ENCODE measurements at places on chromosomes 3 and 15.

- DNase-seq: peak; percentile 5
Measured at GRCh38 chr3:172102123-172102882, 62.9 kb downstream of the FNDC3B start.

DNA sequence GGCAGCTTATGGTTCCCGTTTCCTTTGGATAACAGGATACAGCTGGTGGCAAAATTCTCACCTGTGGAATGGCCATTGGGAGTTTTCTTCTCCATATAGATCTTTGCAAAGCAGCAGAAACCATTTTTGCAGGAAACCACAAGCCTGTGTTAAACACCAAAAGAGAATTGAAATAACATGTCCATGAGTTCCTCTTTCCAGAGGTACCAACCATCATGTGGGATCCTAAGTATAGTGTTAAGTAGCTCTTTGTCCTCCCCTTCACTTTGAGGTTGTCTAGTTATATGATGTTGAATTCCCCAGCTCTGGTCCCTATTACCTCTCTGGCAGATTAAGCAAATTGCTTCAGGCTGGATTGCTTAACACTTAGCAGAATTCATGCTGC, 94.9 kb downstream of the AKAP13 start:
- no peak for DNase-seq

- no peak for DNase-seq
Measured at GRCh38 chr15:77004189-77004588, 9.3 kb downstream of the PSTPIP1 start.

DNA sequence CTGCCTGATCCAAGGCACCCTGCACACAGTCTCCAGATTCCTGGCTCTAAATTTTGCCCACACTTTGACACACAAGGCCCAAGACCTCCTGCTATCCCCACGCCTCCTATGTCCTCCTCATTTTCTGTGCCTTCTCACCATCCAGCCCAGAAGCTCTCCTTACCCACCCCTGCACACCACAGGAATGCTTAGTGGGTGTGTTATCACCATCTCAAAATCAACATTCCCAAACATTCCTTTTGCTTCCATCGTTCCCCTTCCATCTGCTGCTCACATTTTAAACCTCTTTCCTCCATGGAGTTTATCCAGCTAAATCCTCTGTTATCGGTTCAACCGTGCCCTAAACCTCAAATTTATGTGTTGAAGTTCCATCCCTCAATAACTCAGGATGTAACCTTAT, 43.9 kb downstream of the DGKG start:
- DNase-seq: no peak

DNA sequence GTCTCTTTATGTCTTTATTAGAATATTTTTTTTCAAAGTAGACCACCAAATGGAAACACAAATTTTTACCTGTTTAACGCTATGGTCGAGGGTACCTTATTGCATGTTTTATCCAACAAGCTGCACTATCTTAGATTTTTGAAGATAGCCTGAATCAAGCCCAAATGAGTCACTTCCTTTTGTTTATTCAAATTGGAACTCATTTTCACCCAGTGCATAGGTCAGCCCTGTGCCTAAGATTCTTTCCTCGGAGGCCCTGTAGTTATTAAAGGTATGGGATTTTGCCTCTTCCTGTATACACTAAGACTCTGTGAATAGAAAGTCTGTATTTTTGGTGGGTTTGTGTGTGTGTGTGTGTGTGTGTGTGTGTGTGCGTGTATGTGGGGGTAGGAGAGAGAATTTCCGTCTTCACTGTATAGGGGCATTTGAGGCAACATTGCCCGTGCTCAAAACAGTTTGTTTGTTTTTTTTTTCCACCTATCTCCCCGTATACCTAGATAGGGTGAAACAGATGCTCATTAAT, 358.0 kb upstream of the CADM2 start:
- no peak for DNase-seq

GRCh38 chr15:60568301-60568742, 89.4 kb upstream of the ICE2 start:
- DNase-seq: no peak

DNA sequence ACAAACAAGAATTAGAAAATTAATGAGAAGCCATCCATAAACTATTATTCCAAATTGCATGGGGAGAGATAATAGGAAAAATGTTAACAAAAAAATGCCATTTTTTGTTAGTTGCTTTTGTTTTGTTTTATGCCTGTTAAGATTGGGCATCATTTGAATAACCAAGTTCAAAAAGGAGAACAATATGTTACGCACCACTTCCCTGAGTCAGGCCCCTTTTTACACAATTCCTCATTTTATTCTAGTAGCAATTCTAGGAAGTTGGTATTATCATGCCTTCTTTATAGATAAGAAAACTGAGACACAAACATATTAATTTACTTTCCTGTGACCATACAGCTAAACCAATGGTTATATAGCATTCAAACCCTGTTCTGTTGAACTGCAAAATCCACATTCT, 736.9 kb upstream of the CCDC54 start:
- no peak for DNase-seq

DNA sequence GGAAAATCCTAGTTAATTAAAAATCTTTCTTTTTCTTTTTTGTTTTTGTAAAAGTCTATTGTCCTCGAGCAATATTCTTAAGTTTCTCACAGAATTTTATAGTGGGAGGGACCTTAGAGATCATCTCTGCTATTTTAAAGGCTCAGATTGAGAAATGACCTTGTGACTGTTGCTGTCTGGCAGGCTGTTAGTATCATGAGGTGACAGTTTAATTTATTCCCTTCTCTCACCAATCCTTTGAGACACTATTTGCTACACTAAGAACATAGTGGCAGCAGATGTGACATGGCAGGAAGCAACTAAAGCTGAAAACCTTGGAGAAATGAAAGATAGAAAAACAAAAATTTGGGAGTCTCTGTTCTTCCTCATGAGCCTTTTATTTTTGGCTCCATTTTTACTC, 24.9 kb downstream of the APPL1 start:
- DNase-seq: no peak

DNA sequence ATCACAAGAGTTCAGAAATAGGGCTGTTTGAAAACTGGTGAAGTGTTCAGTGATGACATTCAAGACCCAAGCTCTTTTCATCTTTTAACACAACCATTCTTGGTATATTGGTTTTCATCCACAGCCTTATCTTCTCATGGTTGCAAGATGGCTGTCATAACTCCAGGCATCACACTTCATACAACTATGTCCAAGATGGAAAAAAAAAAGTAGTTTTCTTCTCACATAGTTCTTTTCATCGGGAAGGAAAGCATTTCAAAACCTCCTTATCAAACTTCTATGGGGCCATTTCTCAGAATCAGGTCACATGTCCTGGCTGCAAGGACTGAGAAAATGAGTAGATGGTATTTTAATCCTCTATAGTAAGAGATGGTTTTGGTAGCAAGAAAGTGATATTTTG, 21.1 kb upstream of the MFSD1 start:
- DNase-seq: no peak

- DNase-seq: no peak
Measured at GRCh38 chr15:36499412-36500389, 79.7 kb upstream of the CDIN1 start.

DNA sequence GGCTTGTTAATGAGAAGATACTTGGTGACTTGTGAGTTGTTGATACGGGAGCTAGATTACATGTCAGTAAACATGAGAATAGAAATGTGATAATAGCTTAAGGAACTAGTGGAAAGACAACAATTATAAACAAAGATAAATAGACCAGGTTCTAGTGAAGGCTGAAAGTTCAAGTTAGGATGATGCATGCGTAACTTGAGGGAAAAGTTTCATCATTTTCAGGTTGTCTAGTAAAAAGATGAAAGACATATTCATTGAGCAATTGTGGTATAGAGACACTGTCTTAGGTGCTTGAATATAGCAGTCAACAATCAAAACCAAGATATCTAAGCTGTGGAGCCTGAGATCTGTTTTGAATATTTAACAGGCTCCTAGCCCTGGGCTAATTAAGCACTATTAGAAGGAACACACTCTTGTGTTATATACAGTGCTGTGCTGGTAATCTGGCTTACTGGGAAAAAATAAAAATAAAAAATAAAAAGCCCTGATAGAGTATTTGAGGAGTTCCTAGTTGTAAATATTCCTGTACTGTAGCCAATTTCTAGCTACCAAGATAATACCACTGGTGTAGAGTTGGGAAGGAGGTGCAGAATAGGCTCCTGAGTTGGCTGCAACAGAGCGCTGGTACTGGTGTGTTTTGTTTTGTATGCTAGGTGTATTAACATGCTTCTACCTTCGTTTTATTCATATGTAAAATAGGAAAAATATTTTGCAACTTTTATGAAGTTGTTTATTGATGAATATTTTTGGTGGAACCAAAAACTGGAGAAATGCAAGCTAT, 68.5 kb downstream of the NLGN1 start:
- DNase-seq: no peak

DNA sequence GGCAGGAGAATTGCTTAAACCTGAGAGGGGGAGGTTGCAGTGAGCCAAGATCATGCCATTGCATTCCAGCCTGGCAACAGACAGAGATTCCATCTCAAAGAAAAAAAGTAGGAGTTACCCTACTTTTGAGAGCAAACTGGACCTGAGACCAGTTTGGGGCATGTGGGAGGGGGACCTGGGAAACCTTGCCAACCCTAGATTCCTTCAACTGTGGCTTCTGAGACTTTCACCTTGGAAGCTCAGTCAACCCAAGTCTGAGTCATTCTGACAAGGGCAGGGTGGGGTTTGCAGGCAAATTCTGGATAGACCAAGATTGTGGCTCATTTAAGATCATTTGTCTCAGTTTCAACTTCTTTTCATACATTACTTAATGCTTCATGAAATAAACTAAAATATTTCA, 23.8 kb upstream of the SIAH2 start:
- no peak for DNase-seq

- no peak for DNase-seq
Measured at GRCh38 chr3:46406443-46406787, 451 bp downstream of the CCR5AS start.

DNA sequence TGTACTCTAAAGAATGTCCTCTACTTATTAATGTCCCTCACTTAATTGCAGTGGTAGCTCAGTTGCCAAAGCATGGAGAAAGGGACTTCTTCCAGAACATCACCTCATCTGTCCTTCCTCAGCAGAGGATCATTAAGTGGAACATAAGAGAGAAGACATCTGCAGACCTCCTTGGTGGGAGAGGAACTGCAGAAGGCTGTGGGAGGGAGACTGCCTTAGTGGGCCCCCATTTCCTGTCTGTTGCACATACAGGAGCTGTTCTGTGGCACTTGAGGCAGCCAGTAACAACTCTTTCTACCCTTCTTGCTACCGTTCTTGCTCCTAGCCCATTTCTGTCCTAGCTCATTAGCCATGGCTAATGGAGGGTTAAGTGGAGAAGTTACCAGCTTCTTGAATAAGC, 33.6 kb downstream of the HPS3 start:
- no peak for DNase-seq

DNA sequence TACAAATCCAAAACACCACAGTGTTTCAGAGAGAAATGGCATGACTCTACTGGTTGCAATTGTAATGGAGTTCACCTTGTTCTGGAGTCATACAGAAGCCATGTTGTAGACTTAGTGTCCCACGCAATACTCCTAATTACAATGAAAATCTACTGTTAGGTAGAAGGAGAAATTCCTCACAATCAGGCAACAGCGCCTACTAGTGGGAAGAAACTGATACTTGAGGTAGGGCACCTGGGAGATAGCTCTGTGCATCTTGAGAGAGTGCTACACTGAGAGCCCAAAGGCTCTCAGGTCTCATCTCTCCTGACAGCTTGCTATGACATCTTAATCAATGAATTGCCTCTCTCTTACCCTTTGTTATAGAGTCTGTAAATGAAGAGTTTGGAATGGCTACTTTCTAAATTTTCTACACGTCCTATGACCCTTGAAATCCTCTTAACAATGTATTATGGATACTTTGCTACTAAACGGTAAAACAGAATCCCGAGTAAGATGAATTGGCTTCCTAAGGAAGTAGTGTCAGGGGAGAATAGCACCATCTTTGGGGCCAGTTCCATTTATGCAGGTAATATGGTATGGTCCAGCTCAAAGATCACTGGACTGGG, 422.7 kb upstream of the TPRG1 start:
- DNase-seq: peak; percentile 28

DNA sequence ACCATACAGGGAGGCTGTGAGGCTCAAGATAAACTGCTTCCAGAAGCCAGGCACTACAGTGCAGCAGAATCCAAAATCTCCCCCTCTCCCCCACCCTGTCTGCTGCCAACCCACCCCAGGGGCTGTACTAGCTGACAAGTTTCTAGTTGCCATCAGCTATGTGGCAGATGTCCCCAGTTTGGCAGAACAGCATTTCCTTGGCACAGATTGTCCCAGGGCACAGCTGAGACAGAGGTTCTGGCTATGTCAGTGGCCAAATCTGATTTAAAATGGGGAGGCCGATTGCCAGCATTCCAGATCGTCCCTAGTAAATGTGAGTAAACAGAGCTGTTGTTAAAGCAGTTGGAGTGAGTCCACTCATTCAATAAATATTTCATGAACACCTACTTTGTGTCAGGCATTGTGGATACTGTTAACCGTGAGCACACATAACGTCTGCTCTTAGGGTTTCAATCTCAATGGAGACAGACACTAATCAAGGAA, 28.0 kb upstream of the CCDC174 start:
- DNase-seq: no peak

DNA sequence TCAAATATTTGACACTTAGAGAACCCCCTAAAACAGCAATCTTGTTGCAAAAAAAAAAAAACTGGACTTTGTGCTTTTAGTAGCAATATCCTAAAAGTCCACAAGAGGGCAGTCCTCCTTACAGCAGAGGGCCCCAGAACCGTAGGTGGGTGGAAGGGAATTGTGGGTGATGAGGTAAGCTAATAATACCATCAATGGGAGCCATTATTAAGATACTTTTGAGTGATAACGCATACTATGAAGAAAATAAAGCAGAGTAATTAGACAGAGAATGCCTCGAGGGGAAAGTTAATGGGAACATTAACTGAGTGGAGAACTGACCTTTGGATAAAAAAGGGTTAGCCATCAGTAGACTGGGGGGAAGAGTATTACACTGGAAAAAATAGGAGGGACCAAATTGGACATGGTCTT, 229.9 kb downstream of the THRB start:
- no peak for DNase-seq

GRCh38 chr3:134696155-134696554, 45.3 kb upstream of the KY start:
- DNase-seq: no peak

GRCh38 chr3:95899494-95899893, 914.9 kb upstream of the EPHA6 start:
- DNase-seq: no peak

DNA sequence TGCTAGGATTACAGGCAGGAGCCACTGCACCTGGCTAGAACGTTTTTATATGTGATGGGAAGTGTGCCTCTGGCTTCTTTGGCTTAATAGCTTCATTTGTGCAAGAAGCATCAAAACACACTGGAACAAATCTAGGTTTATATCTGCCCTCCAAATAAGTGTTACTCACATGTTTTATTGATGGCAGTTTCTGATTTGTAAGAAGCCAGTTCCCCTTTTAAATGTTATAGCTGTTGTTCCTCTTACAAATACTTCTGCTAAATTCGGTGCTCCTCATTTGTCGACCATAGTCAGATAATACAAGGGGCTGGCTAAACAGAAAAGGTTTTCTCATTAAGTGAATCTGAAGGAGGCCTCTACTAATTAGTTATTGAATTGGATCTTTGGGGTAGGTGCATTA, 307.1 kb upstream of the SEMA6D start:
- no peak for DNase-seq

GRCh38 chr15:69417581-69417980, 3.4 kb downstream of the KIF23 start:
- DNase-seq: no peak

GRCh38 chr15:99450896-99451358, 114.9 kb upstream of the MEF2A start:
- peak; percentile 49 for DNase-seq
